Esophagus squamous epithelium (tissue), 5 donors: ENCODE measurements at places on chromosomes 6 and 20.

- DNase-seq = no peak
Observed at GRCh38 chr6:148888856-148889255, 142.0 kb downstream of the UST start.

DNA sequence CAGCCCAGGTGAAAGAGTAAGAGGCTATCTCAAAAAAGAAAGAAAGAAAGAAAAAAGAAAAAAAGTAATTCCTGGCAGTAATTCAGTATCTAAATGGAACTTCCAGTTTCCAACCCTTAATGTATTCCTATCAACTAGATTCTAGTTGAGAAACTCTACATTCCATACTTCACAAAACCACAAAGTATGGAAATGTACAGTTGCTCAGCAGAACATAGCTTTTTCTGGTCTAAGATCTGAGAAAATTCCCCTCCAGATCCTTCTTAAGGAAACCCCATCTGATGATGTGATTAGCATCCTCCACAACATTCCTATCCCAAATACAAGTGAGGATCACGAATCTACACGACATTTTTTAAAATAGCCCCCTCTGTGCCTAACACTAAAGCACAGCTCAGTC is 3.6 kb downstream of the ARMH2 start:
- DNase-seq = no peak

- no peak for DNase-seq
Observed at GRCh38 chr6:16991981-16992629, 109.7 kb upstream of the STMND1 start.

GRCh38 chr20:58987790-58988564 is 6.9 kb downstream of the NELFCD start:
- DNase-seq = no peak

DNA sequence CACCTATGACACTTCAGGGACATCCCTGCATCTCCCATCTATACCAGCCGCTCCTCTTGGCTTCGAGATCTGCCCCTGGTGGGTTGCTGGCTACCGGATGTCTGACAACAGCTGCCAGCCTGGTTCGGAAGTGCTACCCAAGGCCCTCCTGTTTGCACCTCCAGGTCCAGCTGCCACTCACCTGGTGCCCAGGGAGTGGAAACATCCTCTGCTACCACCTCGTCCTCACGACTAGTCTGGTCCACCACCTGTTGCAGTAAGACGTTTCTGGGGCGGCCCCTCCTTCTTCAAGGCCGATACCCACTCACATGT is 8.3 kb upstream of the PCMTD2 start:
- DNase-seq = no peak

GRCh38 chr20:12252793-12253192 is 335.1 kb downstream of the BTBD3 start:
- DNase-seq = no peak

- DNase-seq = no peak
Observed at GRCh38 chr6:31113861-31114540, 599 bp upstream of the PSORS1C1 start.

- no peak for DNase-seq
Observed at GRCh38 chr6:159759645-159760044, 2.2 kb upstream of the ACAT2 start.

- DNase-seq = no peak
Observed at GRCh38 chr6:4687989-4688947, 87.9 kb upstream of the CDYL start.

GRCh38 chr6:52900536-52900935 is 9.0 kb downstream of the GSTA3 start:
- no peak for DNase-seq

- DNase-seq = no peak
Observed at GRCh38 chr20:53304146-53304545, 289.5 kb downstream of the ZNF217 start.

DNA sequence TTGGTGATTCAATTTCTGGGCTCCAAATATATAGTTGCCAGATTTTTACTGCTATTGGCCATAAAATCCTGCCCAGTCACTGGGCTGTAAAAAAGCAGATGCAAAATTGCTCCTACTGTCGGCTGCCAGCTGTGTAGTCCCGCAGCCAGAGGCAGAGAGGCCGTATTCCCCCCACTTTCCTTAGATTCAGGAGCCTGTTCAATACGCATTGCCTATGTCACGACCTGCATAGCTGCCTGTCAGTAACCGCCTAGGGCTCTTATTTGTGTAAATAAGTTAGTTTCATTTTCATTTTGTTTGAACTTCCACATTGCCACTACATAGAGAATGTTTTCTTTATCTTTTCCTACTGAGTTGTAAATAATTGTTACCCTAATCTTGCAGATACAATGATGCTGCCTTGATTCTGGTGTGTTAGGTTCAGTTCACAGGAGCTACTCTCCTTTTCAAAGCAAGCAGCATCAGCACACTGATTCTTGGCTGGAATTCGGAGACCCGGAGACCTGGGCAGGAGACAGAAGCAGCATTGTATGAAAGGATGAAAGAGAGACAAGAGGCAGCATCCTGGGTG is 46.0 kb upstream of the UST start:
- DNase-seq = no peak

DNA sequence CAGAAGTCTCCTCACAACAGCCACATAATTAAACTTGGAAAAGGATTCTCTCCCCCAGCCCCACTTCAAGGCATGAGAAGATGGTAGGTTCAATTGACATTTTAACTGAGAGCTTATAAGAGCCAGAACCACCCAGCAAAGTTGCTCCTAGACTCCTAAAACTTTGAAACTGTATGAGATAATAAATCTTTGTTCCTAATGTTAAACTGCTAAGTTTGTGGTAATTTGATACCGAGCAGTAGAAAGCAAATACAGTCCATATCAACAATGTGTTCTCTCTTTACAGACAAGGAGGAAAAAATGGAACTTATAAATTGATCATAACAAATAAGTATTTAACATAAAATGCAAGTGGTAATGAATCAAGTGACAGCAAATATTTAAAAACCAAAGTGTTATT is 831.8 kb downstream of the MAFB start:
- no peak for DNase-seq

DNA sequence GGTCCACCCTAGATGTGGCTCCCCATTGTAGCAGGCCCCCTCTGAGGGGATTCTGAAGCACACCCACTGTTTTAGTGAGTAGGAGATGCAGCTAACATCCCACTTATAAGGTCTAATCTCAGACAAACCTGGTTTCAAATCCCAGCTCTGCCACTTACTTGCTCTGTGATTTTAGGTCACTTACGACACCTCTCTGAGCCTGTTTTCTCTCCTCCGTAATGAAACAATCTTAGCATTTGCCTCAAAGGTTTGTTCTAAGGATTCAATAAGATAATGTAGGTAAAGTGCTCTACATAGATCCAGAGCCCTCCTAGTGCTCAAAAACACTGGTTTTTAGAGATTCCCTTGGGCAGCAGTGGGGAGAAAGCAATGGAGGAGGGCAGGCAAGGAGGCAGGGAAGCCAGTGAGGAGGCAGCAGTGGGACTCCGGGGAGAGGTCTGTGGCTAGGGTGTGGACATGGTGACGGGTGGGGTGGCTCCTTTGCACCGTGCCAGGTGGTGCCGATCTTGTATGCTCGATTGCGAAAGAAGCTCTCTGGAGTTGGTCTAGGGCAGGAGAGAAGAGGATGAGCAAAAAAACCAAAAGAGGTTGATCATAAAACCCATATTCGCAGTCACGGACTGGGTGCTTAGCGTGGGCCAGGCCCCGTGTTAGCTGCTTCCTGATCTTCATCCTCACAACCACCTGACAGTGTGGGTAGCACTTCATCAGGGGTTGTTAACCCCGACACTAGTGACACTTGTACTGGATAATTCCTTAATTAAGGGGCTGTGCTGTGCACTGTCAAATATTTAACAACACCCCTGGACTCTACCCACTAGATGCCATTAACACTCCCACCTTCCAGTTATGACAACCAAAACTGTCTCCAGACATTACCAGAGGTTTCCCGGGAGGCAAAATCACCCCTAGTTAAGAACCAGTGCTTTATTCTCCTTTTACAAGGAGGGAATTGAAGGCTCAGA is 16.8 kb upstream of the PTGIS start:
- no peak for DNase-seq
